ENCODE measurements at places on chromosomes 16 and 17. TPM values are rescaled to one million over a fixed set of nuclear protein-coding genes. Genes with fewer than 3 reads are reported as not detected.

The CES1 gene
- 10.1 TPM for total RNA-seq

The SLC5A11 gene
- total RNA-seq = not detected

GRCh38 chr16:25111403-25112166 lies at the start of gene LCMT1:
Gene LCMT1 (plus strand): TSS chr16:25111742. CDS start chr16:25111884, 142 bp downstream.
- peaks cover 64% of the 10 kb centered on the region for H3K4me1 ChIP-seq
- H3K27me3 ChIP-seq = no peaks in the 10 kb centered on the region
- H3K4me3 ChIP-seq = peak within 1 kb of the TSS; percentile 86
- DNase-seq = no peak

The HOXB1 gene
- not detected for total RNA-seq

The TGFB1I1 gene
- total RNA-seq = 114 TPM

- H3K27ac ChIP-seq = no peak overlapping the region
- H3K4me1 ChIP-seq = peaks cover 3% of the 10 kb centered on the region
- no peak for DNase-seq
- H3K36me3 ChIP-seq = no peaks in the 10 kb centered on the region
- no peak overlapping the region for H3K4me3 ChIP-seq
- H3K27me3 ChIP-seq = no peaks in the 10 kb centered on the region
These were observed 123.1 kb upstream of the MON1B start for GRCh38 chr16:77067900-77068299.

DNA sequence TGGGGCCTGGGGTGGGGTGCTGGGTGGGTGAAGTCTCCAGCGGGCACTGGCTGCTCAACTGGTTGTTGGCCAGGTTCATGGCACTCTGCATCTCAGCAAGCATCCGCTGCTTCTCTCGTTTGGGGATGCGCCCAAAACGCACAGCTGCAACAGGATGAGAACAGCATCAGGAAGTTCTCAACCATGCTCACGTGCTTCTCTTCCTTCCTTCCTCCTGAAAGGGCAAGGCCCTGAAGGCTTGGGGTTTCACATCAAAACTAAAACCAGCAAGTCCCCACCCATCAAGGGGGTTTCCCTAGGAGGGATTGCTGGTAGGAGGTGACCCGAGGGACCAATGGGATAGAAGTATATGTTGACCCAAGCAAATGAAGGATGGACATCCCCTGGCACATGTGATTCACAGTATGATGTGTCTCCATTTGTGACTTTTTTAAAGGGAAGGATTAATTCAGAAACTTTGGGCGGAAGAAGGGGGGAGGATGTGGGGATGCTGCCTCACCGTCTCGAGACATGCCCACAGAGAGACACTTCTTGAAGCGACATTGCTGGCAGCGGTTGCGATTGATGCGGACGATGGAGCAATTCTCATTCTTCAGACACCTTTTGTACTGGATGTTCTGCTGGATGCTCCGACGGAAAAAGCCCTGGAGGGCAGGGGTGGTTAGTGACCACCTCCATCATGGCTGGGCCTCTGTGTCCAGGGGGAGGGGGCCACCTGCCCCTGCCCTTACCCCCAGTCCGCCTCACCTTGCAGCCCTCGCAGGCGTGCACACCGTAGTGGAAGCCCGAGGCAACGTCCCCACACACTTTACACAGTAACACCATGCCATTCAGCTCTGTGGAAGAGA lies 4.2 kb downstream of the NR1D1 start:
- no peak for DNase-seq
- H3K4me3 ChIP-seq = peak overlapping the region; percentile 80
- peaks cover 80% of the 10 kb centered on the region for H3K4me1 ChIP-seq
- no peaks in the 10 kb centered on the region for H3K27me3 ChIP-seq
- no peaks in the 10 kb centered on the region for H3K36me3 ChIP-seq

DNA sequence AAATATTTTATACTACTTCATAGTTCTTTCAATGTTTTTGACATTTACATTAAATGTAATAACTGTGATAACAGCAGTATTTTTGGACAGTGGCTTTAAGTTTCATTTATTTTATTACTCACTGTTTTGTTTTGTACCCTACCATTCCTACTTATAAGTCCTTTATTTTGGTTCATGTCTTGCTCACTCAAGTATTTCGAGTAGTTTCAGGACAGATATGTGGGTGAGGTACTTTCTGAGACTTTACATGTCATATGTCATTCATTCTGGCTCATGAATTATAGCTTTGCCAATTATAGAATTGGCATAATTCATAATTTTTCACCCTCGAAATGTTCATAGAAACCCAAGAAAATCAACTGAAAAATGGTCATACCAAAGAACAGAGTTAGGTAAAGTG lies 44.4 kb downstream of the PIK3R5 start:
- H3K4me1 ChIP-seq = no peaks in the 10 kb centered on the region
- no peak for DNase-seq
- H3K27ac ChIP-seq = no peak overlapping the region
- no peaks in the 10 kb centered on the region for H3K27me3 ChIP-seq
- no peak overlapping the region for H3K4me3 ChIP-seq

DNA sequence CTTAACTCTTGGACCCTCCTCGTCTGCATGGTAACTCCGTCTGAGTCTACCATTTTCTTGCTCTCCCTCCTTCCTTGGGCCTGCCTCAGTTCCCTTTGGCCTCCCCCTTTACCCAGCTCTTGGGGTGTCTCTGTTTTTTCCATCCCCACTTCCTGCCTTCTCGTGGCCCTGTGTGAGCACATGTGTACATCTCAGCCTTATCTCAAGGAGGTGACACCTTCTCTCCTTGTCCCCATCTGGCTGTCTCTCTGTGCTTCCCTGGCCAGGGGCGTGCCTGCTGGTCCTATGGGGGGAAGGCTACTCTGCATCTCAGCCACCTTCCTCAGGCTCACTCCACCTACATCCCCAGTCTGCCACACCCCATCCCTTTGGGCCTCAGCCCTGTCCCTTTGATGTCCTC lies 6.6 kb downstream of the CTF1 start:
- peaks cover 28% of the 10 kb centered on the region for H3K4me1 ChIP-seq
- H3K27ac ChIP-seq = peak overlapping the region; percentile 91
- H3K27me3 ChIP-seq = no peaks in the 10 kb centered on the region
- H3K4me3 ChIP-seq = peak overlapping the region; percentile 54

- DNase-seq = no peak
- H3K4me1 ChIP-seq = peaks cover 12% of the 10 kb centered on the region
- no peaks in the 10 kb centered on the region for H3K36me3 ChIP-seq
- no peak overlapping the region for H3K27ac ChIP-seq
- no peak overlapping the region for H3K4me3 ChIP-seq
- H3K27me3 ChIP-seq = no peaks in the 10 kb centered on the region
These were observed 6.2 kb downstream of the PLCG2 start for GRCh38 chr16:81785138-81785924.

GRCh38 chr16:50360033-50360778 lies 8.6 kb downstream of the BRD7 start:
- H3K27ac ChIP-seq = no peak overlapping the region
- no peak overlapping the region for H3K4me3 ChIP-seq
- DNase-seq = no peak
- no peaks in the 10 kb centered on the region for H3K27me3 ChIP-seq

The TMEM100 gene
- total RNA-seq = 20.6 TPM

The UBFD1 gene
- total RNA-seq = 57.2 TPM

Measured in vagina (tissue), 2 donors.